Kidney tubule cell (primary cell): ENCODE measurements at places on chromosomes 2 and 18.

DNA sequence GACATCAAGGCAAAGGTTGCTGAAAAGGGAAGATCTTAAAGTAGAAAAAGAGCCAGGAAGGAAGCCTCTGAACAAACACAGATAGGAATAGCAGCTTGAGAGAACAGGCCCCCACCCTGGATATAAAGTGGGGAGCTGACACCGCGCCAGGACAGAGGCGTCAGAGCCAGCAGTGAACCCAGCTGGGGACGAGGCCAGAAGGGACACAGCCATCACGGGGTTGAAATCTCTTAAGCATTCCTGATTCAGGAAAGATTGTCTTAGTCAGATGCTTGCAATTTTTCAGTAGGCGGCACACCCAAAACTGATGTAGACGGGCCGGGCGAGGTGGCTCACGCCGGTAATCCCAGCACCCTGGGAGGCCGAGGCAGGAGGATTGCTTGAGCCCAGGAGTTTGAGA lies 93.8 kb upstream of the PHLPP1 start:
- DNase-seq, result no peak

- DNase-seq, result no peak
These were observed 88.9 kb upstream of the RFX8 start for GRCh38 chr2:101563849-101564248.

- no peak for DNase-seq
These were observed 18.9 kb upstream of the ST3GAL5 start for GRCh38 chr2:85907671-85908157.

DNA sequence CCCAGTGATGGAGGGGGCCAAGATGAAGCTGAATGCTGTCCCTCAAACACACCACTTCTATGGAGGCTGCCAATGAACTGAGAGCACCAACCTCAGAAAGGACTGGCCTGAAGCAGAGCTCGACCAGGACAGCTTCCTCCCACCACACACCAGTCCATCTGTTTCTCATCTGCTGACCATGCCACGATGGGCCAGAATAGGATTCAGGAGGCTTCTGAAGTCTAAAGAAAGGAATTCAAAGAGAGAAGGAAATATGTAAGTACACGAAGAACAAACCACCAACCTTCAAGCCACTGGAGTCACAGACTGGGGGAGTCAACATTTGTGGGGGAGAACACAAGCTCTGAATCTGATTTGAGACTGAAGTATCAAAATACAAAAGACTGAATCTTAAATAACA lies 157.6 kb upstream of the CCDC68 start:
- no peak for DNase-seq

DNA sequence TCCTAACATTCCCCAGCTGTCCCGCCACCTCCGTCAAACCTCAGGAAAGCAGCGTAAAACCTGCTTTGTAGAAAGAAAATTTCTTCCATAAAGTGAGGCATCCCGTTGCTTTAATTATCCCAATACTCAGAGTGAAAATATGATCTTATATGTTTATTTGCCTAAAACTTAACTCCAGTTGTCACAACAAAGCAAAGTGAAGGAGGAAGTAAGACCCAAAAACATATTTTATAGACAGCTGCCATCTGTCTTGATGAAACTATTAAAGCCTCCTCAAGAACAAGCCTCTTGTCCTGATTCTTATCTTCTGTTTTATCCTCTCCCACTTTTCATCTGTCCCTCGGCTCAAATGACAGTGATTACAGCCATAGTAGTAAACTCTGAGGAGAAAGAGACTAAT lies 28.9 kb upstream of the LPIN2 start:
- no peak for DNase-seq

DNA sequence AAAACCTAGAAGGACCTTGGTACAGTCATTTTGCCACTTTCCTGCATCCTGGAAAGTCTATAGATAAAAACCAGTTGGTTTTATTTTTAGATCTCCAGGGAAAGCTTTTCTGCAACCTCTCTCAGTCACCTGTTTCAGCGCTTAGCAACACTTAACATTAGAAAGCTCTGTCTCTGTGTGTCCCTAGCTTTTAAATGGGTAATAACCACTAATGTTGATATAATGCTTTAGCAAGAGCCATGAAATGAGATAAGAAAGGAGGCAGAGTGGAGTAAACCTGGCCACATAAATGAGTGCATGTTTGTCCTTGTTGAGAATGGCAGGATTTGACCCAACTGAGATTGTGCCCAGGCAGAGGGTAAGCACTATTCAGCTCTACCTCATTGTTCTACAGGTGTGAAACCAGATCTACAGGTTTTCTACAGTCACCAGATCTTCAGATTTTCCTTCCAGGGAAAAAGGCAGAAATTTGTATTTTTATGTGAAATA lies 44.8 kb downstream of the MARCHF4 start:
- no peak for DNase-seq

- DNase-seq, result peak; percentile 20
These were observed 118.9 kb upstream of the ARL5A start for GRCh38 chr2:151946899-151947812.

DNA sequence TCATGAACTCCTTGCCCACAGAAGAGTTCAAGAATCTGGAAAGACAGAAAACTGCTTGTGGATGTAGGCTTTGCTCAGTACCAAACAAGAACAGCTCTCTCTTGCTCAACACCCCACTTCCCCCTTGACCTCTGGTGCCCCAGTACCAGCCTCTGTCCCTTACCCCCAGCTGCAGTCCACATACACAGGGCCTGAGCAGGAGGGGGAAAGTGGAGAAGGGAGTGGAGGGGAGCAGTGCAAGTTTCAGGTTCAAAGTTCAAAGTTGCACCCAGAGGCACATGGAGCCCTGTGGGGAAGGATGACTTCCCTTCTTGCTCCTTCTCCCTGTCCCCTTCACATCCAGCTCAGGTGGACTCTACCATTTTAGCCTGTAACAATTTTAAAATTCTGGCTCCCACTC lies 61.1 kb upstream of the LPIN2 start:
- DNase-seq, result no peak

DNA sequence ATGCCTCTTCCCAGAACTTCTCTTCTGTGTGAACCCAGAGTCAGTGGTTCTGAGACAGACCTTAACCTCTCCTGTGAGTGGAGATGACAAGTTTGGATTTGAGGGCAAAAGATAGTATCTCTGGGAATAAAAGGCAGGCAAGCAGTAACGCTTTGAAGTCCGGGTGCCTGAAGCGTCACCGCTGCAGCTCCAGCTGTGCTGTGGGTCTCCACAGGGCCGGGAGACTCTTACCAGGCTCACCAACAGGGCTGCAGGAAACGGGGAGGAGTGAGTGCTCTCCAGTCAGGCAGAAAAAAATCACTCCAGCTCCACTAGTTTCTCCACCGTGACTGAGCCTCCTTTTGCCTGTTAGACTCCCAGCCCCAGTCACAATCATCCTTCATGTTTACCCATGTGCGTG lies 79.7 kb upstream of the MAP4K4 start:
- peak; percentile 30 for DNase-seq

DNA sequence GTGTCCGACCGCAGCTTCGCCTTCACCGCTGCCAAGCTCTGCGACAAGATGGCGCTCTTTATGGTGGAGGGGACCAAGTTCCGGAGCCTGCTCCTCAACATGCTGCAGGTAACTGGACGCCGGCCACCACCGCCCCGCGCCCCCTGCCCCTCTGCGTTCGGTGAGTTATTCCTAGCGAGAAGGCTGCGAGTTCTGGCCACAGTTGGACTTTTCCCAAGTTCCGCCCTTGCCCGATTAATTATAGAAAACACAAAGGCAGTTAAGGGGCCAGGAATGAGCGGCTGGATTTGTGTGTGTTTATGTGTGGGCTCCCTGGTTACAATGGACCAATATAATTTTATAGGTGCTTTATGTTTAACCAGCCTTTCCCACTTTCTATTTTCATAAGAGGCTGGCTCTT lies 189.2 kb downstream of the SMAD7 start:
- no peak for DNase-seq

DNA sequence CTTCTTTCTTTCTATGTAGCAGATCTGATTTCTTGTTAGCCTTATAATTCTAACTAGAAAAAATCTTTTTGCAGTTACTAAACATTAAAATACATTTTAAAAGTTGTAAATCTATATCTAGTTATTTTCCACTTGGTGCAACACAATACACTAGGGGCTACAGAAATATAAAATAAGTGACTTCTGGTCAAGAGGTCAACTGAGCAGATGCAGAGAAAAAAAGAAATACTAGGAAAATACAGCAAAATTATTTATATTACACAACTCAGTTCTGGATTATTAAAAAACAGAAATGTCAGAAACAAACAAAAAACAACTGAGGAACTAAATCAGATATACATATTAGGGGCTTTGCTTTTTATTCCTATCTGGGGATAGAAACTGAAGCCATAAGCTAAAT lies 83.9 kb downstream of the L3MBTL4 start:
- no peak for DNase-seq

- peak; percentile 7 for DNase-seq
These were observed 499.8 kb downstream of the SUCLG1 start for GRCh38 chr2:83959266-83959665.

DNA sequence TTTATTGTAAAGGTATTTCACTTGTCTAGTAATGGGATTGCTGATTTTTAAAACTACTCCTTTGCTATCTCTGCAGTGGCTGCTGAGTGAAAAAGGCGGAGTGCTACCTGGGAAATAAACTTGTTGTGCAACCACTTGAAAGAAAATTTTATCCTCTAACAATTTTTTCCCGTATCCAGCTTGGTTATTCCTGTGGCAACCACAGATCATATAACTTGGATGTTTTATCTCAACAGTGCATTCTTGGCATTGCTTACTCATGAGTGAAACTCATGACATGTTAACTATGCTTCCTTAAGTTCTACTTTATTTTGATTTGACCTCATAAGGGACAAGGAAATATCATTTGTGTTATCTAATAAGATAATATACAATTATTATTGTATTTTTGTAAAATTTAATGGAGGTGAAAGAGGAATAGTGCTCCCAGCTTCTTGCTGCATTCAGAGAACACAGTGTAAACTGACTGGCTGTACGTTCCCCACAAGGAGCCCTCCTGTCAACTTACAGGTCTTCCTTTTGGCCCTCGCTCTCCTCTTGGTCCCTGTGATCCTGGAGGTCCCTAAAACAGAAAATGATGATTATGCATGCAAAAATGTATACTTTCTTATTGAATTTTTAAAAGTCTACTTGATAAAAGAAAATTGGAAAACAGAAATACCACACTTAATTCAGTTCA lies 82.7 kb downstream of the COL5A2 start:
- peak; percentile 86 for DNase-seq

DNA sequence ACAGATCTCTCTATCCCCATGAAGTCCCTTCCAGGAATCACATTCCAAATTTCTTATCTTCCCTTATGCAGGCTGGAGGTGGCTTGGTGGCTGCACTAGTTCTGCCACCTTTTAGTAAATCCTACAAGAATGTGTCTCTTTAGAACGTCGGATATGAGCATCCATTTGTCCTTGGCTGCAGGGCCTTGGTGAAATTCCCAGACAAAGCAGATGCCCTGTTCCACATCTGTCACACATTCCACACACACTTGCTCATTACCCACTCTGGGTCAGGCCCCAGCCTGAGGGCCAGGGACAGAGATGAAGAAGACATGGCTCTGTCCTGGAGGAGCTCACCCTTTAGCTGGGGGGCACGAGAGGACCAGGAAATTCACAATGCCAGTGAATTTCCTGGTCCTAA lies 31.2 kb upstream of the GPR17 start:
- DNase-seq, result peak; percentile 25

DNA sequence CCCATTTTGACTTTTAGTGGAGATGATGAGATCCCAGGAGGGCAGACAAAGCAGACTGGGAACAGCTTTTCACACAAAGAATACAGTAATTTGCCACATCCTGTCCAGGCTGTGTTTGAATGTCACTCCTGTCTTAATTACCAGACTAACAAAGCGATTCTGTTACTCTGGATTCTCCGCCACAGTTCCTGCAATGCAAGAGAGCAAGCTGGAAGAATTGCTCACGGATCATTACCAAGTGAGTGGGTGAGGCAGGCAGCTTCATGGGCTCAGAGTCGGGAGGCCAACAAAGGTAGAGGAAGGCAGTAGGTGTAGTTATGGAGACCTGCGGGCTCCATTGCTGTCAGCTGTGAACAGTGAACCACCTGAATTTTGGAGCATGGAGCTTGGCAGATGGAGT lies 250.5 kb upstream of the ATP5MC3 start:
- no peak for DNase-seq

- DNase-seq, result no peak
These were observed 32.2 kb downstream of the KCTD18 start for GRCh38 chr2:200477667-200478131.

GRCh38 chr2:18465979-18466378 lies 94.5 kb downstream of the RDH14 start:
- no peak for DNase-seq

- peak; percentile 44 for DNase-seq
These were observed 374.4 kb downstream of the MTX2 start for GRCh38 chr2:176643646-176644045.
